Brain (organoid and tissue), 16 donors: ENCODE measurements at places on chromosomes 3 and 15.

DNA sequence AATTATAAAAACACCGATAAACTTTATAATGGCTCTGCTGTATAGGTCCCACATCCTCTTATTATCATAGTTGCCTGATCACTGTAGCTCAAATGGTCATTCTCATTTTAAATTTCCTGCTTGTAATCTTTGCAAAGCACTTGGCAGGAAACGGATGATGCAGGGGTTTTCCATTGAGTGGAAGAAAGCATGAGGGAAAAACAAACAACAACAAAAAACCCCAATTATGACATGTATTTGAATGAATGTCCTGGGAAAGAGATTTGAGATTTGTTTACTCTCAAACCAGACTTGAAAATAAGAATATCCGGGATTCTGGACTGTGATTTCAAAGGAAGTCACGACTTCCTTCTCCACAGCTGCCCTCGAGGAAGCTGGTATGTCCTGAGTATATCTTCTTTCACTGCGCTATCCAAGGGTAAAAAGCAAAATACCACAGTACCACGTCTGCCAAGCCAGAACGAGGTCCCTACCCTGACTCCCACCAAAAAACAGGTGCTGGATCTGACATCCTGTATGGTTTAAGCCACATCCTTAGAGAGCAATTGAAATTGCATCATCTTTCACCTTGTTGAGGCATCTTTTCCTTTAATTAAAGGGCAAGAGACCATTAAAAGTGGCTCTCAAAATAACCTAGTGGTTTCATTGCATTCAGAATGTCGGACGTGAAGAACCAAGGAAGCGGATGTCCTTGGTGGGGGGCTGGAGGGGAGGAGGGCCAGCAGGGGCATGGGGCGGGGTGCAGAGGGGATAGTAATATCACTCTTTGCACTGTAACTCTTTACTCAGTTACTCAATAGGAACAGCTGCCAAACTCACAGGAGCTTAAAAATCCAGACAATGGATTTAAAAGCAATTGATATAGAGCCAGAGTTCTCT, 13.5 kb upstream of the TIPIN start:
- DNase-seq, result no peak

DNA sequence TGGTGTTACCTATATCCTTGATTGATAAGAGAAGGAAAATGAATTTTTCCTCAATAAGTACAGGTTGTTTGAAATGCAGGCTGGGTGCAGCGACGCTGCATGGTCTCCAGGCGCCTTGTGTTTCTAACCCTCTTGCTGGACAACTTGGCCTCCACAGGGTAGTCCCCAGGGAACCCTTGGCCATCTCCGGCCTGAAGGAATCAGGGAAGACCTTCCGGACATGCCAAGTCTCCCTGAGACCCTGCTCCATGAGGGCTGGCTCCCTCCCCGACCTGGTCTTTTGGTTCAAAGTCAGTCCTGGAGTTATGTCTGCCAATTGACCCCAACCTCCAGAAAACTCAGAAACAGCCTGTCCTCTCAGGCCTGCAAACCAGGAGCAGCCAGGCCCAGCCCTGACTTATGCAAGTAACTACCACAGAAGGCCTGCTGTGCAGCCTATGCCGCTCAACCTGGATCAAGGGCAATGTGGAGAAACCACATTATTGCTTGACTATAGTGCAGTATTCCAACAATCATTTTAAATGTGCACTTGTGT, 98.3 kb downstream of the LIPC start:
- DNase-seq, result no peak

DNA sequence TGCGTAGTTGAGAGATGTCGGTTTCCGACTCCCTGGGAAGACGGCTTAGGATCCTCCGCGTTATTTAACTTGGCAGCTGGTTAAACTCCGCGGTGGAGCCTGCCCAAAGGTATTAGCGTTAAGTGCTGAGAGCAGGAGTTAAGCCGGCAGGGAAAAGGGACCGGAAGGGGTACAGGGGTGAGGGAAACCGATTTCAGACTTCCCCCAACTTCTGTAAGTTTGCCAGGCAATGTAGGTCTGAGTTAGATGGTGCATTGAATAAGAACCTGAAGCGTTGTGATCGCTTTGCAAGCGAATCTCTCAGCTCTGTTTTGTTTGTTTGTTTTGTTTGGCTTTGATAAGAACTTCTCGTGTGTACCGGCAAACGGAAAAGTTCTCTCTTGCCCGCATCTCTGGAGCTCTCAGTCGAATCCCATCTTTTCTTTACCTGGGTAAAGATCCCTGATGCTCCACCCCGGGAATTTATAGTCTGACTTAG, 6.0 kb upstream of the FEZF2 start:
- DNase-seq, result peak; percentile 59

GRCh38 chr3:105598042-105598796, 231.5 kb downstream of the ALCAM start:
- DNase-seq, result no peak

GRCh38 chr3:100606894-100607512, 2.4 kb upstream of the ADGRG7 start:
- DNase-seq, result no peak

- no peak for DNase-seq
Observed at GRCh38 chr3:85574006-85574705, 615.4 kb downstream of the CADM2 start.

DNA sequence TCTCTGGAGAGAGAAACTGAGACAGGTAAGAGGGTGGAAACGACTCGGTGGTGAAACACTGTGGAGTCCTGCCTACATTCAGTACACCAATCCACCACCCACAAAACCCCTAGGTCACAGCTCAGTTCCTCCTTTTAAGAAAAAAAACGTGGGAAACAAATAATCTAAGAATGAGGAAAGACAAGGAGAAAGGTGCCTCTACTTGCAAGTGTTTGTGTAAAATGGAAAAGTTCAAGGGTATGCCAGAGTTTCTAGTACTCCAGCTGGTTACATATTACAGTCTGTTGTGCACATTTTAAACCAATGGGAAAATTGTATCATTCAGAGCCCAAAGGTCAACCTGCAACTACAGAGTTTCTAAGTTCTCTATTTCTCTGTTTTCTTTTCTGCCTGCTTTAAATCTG, 32.2 kb downstream of the HGD start:
- no peak for DNase-seq

- DNase-seq, result no peak
Observed at GRCh38 chr3:126442856-126443242, 32.8 kb downstream of the ZXDC start.

DNA sequence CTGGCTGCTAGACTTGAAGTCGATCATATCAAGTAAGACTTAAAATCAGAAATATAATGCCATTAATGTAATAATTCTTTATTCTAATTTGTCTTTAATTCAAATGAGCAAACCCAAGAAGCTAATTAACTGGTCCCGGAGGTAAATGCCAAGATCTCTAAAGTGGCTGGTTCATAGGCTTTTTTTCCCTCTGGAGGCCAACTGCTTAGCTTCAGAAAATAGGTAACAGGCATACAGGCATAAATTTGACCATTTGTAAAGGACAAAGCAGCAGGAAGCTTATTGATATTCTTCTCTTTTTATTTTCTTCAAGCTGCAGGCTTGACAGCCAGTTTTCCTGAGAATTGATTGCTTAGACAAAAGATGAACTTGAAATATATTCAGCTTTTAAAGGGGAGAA, 158.6 kb upstream of the RAP2B start:
- DNase-seq, result peak; percentile 72

DNA sequence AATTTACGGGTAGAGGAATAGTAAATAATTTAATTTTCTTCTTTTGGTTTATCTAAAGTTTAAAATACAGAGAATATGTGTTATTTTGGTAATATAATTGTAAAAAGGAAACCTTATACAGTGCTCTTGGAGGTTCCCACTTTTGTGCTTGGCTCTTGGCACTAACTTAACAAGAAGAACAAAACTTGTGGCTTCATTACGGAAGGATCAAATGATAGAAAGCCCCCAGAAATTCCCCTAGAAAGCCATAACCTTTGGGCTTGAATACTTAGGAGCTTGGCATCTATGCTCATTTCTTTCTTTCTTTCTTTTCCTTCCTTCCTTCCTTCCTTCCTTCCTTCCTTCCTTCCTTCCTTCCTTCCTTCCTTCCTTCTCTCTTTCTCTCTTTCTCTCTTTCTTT, 197.5 kb downstream of the SOX2 start:
- no peak for DNase-seq

DNA sequence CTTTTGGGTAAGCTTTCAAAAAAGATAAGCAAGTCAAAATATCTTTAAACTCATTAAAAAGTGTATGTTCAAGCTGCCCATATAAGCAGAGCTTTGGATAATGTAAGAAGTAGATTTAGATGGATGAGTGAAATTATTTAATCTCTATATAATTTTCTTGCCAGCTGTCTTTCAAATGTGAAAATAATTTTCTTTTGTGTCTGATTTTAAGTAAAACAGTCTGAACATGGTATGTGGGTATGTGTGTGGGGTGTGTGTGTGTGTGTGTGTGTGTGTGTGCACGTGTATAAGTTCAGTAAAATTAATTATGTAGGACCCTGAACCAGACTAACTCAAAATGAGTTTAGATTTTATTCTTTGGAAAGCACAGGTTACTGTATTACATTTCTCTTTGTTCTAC, 155.2 kb upstream of the CGNL1 start:
- peak; percentile 18 for DNase-seq

DNA sequence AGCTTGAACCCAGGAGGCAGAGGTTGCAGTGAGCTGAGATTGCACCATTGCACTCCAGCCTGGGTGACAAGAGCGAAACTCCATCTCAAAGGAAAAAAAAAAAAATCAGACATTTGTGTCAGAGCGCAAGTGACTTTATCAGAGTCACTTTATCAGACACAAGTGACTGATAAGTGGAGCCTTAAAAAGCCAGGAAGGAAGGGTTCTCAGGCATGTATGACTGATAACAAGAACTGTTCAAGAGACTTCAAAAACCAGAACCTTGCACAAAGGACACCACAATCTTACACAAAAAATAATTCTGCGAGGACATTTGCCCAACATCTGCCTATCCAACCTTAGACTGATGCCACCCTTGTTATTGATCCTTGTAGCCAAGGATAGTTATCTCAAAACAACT, 13.3 kb upstream of the CFAP44 start:
- no peak for DNase-seq

DNA sequence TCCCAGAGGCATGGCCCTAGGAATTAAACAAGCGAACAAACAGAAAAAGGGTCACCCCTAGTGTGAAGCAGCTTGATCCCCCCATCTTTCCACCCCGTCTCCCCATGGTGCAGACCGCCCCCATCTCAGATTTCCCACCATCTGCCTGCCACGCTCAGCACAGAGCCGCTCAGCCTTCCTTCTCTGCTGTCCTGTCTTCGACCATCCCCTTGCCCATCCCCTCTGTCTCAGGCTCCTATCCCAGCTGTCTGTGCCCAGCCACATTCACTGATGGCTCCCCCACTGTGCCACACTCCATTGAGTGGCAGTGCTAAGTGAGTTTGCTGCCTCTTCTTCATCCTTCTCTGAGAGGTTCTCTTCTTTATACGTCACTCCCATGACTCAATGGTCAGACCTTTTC, 11.7 kb upstream of the BTBD1 start:
- no peak for DNase-seq

DNA sequence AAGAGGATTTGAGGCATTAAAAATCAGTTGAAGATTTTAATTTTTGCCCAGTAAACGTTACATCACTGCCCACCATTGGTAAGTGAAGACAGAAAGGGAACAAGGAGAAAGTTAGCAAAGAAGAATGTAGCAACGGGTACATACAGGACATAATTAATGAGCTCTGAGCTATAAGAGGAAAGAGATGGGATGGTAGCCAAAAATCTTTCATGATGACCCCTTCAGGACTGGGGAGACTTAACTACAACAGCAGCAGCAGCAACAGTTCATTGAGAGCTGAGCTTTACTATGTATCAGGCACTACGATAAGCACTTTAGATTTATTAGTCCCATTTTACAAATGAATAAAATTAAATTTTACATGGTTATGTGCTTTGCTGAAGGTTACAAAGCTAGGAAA, 18.4 kb downstream of the EMC4 start:
- DNase-seq, result no peak

GRCh38 chr15:73326157-73326556, 42.6 kb downstream of the HCN4 start:
- DNase-seq, result no peak
